ENCODE measurements at places on chromosomes 2 and 18.

DNA sequence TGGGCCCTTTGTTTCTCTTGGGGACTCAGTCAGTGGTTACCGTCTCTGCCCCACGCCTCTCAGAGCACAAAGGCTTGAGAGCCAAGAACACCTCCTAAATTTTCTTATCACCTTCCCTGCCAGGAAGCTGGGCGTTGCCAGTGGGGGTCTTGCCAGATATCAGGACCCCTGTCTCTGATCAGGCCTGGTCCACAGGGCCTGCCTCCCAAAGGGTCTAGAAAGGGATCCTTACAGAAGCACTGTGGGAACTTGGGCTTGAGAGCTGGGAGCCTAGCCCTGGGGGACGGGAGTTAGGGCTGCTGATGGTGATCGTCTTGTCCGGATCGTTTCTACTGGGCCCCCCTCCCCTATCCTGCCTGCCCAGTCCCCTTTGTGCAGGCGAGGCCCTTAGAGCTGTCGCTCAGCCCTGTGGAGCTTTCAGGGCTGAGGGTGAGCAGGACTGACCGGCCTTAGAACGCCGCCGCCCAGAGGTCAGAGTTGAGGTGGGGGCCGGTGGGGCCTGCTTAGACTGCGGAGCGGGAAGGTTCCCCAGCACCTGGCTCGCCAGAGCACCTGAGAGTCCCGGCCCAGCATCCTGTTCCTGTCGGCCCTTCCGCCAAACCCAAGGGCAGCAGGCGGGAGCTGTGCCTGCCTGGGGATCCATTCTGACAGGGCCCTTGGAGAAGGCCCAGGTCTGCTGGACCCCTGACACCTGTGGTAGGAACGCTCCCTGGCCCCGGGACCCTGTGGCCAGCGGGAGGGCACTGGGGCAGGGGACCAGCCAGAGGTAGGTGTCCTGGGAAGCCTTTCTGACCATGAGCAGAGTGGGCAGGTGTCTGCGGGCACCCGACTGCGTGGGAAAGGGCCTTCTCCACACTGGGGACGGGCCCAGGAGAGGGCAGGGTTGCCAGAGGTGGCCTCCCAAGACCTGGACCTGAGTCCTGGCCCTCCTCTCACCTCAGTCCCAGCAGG, 956 bp downstream of the ESPNL start:
- no peak for DNase-seq

DNA sequence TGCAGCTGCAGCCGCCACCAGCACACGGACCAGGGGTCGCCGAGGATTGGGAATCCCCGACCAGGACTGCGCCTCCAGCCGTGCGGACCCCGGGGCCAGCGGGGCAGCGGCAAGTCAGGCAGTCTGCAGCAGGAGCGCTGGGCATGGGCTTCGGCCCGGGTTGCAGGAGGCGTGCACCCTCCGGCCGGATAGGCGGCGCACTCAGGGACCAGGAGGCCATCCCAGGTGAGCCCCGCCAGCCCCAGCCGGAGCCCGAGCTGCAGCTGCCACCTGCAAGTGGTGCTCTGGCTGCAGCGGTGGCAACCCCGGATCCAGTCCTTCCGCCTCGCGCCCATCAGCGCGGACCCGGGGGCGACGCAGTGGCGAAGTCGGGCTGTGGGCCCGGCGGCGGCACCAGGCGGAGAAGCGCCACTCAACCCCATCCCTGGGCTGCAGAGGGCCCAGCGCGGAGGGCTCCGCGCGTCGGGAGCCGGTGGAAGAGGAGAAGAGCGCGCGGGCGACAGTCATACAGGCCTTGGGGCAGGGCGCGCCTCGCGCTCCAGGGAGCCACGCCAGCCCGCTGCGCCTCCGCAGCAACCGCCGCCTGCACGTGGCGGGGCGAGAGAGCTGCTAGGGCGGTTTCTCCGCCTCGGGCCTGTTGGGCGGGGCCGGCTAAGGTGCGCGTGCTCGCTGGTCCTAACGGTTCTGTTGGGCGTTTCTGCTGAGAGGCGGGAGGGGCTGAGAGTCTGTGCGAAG, 73.8 kb downstream of the RPIA start:
- DNase-seq: peak; percentile 40

DNA sequence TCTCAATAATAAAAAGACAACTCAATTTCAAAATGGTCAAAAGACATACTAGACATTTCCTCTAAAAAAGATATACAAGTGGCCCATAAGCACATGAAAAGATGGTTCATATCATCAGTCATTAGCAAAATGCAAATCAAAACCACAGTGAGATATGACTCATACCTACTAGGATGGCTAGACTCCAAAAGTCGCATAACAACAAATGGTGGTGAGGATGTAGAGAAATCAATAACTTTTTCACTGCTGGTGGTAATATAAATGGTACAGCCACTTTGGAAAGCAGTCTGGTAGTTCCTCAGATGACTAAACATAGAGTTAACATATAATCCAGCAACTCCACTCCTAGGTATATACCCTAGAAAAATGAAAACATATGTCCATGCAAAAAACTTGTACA, 242.3 kb upstream of the NOL4 start:
- DNase-seq: no peak

DNA sequence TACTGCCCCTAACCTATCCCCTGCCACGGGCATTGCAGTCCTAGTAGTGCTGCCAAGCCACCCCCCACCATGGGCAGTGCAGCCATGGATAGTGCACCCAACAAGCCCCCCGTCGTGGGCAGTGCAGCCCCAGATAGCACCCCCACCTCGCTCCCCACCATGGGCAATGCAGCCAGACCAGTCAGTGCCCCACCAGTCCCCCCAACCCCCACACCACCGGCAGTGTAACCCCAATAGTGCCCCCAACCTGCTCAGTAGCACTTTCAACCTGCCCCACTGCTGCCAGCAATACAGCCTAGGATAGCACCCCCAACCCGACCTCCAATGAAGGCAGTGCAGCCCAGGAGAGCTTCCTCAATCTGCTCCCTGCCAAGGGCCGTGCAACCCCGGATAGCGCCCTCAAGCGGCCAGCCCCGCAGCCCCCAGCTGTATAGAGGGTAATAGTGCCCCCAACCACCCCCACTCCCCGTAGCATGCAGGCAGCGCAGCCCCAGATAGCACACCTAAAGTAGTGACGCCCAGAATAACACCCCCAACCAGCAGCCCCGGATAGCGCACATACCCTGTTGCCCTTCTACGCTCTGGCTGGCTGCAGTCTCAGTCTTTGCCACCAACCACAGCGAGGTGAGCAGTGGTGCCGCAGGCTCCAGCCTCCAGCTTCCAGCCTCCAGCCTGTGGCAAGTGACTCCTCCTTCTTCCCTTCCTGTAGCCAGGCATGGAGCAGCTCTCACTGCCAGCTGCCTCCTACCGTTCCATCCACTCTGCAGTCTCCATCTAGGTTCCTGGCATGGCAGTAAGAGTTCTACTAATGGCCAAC, 45.4 kb upstream of the ANKRD62 start:
- no peak for DNase-seq

DNA sequence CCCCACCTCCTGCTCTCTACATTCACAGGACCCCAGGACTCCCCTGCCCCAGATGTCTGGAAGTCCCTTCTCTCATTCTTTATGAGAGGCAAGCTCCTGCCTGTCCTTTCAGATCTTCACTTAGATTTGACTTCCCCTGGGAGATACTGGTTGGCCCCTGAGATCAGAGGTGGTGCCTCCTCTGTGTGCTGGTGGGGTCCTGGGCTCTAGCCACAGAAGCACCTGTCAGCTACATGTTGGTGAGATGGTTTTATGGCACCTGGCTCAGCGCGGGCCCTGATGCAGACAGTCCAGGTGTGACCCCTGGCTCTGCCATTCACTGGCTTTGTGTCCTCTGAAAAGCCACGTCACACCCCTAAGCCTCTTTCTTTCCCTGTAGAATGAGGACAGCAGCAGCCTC, 369.6 kb upstream of the ID2 start:
- DNase-seq: no peak
